ENCODE measurements at places on chromosomes 1 and 21.

DNA sequence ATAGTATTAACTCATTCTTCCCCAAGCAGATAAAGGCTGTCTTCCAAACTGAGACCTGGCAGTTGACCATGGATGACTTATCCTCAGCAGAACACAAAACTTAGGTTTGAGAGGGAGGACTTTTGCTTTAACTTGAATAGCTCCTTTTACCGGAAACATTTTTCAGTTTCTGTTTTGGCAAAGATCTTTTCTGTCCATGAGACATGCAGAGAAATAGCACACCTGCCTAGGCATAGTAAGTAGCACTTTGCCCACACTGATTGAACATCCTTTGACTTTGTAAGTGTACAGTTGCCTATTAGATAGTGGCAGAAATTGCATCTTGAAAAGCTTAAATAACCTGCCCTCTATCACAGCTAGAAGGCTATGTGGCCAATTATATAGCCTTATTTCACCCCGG lies 1962.5 kb downstream of the MRPL39 start:
- no peak for DNase-seq

DNA sequence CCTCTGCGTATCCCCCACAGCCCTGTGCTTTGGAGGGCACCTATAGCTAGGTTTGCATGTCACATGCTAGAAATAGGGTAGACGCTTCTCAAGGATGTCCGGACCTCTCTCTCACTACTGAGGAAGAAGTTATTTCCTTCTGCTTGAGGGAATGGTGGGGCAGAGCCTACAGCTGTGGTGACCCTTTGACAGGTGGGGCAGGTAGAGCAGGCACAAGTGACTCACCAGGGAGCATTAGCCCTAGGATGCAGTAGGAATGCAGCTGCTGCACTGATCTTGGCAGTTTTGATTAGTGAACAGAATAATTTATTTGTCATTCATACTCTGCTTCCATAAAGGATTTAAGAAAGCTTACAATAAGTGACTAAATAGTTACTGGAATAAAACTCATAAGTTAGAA lies 129.6 kb upstream of the HOOK1 start:
- no peak for DNase-seq

GRCh38 chr1:239952348-239953308 lies 139.1 kb upstream of the FMN2 start:
- peak; percentile 33 for DNase-seq

- no peak for DNase-seq
Measured at GRCh38 chr1:185262151-185262550, 54.9 kb downstream of the IVNS1ABP start.

- DNase-seq: no peak
Measured at GRCh38 chr1:228964178-228965089, 229.2 kb downstream of the RHOU start.

- DNase-seq: no peak
Measured at GRCh38 chr1:230909974-230910754, 41.8 kb upstream of the C1orf198 start.

- no peak for DNase-seq
Measured at GRCh38 chr1:6632588-6633514, 8.2 kb downstream of the THAP3 start.

DNA sequence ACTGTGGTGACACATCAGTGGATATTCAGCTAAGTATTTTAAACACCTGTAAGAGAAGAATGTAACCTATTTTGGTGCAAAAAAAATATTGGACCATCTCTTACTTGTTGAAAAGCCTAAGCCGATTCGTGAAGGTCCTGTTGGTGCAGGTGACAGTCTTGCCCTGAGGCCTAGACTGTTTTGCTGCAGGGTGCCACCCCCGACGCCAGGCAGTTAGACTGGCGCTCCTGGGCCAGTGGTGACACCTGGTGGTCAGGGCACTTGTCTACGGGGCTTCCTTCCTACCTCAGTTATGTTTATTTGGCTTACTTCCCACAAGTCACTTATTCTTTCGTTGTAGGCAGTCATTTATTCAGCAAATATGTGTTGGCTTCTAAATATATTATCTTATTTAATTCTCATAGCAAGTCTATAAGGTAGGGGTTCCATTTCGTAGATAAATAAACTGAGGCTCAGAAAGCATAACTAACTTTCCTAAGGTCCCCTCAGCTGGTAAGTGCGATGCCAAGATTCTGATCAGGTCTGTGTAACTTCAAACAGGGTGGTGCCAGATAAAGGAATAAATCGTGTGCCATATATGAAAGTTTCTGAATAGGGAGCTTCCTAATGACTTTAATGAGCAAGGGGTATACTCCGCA lies 1.9 kb downstream of the EEIG2 start:
- DNase-seq: peak; percentile 84

DNA sequence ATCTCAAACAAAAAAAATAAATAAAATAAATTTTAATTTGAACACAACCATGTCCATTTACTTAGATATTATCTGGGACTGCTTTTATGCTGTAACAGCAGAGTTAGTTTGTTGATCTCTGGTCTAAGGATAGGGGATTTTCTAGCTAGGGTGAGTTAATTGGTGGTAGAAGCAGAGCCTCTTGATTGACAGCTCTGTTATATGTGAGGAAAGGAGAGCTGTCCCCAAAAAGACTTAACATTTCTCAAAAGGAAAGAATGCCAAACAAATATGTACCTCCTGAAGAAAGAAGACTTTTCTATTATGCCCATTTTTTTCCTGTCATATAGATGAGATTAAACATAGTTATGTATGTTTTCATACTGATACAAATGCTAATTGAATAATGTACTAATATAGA lies 37.8 kb downstream of the MAN1A2 start:
- DNase-seq: no peak

DNA sequence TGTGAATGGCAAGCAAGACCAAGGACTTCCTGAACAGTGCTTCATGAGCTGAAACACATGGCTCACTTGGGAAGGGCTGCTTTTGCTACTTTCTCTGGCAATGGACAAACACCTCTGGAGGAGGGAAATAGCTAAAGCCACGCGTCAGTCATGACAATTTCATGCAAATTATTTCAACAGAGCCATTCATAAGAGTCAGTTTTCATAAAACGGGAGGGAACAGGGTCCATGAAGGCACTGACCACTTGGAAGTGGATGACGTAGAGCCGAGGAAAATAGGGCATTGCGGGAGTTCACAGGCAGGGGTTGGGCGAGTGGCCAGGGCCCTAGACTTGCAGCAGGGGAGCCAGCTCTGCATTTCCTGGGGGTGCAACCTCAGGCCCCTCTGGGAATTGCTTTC lies 43.9 kb downstream of the SDC3 start:
- no peak for DNase-seq

DNA sequence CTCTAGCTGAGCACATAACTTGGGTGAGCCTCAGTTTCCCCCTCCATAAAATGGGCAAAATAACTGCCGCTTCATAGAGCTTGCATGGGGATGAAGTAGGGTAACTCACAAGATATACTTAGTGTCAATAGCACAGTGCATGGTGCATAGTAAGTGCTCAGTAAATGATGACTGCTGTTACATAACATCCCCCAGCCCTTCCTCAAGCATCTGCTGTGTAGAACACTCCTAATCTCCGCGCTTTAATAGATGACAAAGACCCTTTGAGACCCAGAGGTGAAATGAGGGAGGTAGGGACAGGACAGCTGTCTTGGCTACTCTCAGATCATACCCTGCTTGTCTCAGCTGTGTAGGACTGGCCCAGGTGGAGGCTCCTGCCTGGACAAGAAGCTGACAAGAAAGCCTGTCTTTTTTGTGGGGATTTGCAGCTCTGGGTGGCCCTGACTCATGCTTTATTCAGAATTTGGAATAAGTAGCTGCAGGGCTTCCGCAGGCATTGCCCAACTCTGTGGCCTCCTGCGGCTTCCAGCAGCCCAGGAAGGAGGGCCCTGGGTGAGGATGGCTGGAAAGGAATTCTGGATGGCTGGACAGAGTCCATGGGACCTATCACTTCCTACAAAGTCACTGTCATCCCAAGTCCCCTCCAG lies 20.7 kb upstream of the PADI4 start:
- DNase-seq: no peak

DNA sequence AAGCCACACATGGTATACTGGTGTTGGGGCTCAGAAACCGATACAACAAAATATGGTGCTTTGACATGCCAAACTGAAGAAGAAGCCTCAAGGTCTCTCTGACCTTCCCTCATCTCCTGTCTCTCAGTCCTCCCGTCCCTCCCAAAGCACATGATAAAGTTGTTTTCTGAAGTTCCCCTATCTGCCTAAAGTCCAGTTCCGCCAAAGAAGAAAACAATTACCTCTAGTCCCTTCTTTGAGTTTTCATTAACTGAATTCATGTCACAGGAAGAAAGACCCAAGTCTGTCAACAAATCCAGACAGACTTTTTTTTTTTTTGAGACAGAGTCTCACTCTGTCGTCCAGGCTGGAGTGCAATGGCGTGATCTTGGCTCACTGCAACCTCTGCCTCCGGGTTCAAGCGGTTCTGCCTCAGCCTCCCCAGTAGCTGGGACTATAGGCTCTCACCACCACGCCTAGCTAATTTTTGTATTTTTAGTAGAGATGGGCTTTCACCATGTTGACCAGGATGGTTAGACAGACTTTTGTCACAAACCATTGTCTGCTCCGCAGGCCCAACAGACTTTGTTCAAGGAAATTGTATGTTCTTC lies 32.2 kb upstream of the SLC2A1 start:
- DNase-seq: no peak

GRCh38 chr1:119984771-119985170 lies 84.7 kb downstream of the NOTCH2 start:
- DNase-seq: no peak

DNA sequence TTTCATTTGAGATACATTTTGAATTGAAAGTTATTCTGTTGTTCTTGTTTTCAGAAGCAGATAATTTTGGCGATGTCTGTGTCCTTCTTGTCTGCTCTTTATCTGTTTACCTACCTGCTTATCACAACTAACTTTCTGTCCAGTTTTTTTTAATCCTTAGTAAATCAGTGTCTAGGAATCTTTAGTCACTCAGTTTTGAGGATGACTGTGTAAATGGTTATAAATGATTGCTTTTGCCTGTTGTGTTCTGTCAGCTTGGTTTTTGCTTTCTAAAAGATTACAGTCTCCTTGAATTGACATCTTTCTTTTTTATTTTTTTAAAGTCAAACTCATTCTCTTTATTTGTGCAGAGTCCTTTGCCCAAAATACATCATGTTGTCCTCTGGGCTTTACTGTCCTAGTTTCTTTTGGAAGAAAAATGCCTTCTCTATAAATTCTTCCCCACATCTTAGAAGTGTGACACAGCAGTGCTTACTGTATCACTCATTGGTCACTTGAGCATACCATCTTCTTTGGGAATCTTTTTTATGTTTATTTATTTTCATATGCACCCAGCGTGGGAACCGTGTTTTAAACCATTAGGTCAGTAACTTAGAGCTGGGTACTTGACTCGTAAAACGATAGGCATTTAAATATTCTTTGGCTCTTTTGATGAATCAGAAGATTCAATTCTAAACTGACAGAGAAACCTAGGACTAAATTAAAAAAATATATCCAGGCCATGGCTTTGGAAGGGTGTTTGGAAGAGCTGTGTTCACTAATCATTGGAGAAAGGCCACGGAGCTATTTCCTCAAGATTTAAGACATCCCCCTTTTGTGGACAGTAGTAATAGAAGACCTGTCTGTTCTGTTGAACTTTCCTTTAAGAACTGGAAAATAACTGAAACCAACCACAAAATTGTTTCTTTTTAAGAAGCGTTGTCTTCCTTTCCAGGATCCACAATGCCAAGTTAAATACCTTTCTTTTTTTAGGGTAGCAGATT lies 20.9 kb downstream of the LAMC1 start:
- no peak for DNase-seq

- DNase-seq: no peak
Measured at GRCh38 chr1:77263708-77264107, 18.1 kb upstream of the AK5 start.

GRCh38 chr1:168005529-168005928 lies 68.7 kb upstream of the MPC2 start:
- DNase-seq: no peak

- no peak for DNase-seq
Measured at GRCh38 chr1:93251966-93252365, 71.4 kb downstream of the CCDC18 start.

DNA sequence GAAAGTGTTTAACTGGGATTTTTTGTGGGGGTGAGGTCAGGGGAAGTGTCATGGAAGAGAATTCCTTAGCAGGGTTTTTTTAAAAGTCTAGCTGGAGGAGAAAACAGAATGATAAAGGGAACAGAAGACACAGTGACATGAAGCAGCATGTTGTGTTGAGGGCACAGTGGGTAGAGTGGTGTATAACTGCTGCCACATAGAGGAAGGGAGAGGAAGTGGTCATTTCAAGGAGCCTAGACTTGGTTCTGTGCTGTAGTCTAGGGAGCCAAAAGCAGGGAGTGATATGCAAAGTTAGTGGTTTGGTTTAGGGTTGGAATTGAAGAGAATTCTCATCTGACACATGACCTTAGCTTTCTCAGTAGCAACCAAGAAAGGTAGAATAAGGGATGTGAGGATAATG lies 10.2 kb downstream of the EEIG2 start:
- DNase-seq: no peak

DNA sequence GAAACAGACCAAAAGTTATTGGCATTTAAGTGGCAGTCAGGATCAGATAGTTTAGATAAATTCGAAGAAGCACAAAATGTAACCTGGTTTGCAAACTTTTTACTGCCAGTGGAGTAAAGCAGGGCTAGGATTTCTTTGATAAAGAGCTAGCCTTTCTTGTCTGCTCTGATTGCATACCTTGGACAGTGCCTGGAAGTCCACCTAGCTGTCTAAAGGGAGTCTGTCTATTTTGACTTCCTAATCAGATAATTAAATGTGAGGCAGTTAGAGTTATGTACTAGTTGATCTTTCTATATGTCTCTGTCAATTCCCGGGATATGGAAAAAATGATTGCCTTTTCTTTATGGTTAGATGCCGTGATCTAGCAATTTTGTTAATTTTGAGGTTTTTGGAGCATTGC lies 4.1 kb downstream of the GPSM2 start:
- DNase-seq: no peak

GRCh38 chr1:187928288-187928687 lies 1099.5 kb downstream of the PLA2G4A start:
- no peak for DNase-seq

DNA sequence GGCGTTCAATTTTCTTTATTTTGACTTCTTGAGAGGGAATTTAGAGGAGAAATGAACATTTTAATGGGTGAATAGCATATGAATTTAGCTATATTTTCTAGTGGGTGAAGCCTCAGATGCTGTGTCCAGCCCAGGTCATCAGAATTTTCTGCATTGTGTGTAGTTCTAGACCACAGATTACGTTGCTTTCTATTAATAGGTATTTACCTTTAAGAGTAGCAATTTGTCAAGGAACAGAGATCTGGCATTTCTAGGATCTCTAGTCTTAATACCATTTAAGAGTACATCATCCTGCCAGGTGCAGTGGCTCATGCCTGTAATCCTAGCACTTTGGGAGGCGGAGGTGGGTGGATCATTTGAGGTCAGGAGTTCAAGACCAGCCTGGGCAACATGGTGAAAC lies 20.7 kb downstream of the TDRD5 start:
- no peak for DNase-seq

DNA sequence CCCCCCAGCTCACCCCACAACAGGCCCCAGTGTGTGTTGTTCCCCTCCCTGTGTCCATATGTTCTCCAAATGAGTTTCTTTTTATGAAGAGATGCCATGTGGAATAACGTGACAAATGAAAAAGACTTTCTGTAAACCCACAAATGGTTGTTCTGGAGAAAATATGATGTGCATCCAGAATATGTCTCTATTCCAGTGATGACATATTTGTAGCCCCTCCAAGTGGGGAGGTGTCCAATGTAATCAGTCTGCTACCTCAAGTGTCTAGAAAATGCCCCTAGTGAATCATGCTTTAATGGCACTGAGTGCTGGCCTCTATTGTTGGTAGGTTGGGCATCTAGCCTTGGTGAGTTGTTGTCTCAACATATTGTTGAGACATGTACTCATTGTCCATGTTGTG lies 179.6 kb downstream of the KCNK2 start:
- no peak for DNase-seq

- no peak for DNase-seq
Measured at GRCh38 chr1:244211559-244211944, 160.5 kb downstream of the ZBTB18 start.

All from activated T-cell treated with anti-CD3 and anti-CD28 coated beads, Interleukin-2, amount 50 U/mL, for 48 hours (primary cell).